ENCODE measurements at places on chromosomes 11 and 22.

- DNase-seq: no peak
Observed at GRCh38 chr11:87812571-87813365, 362.5 kb downstream of the RAB38 start.

- peak; percentile 8 for DNase-seq
Observed at GRCh38 chr11:2590131-2590964, 109.4 kb downstream of the KCNQ1OT1 start.

GRCh38 chr22:32040324-32040904 is 2.6 kb upstream of the SLC5A1 start:
- DNase-seq: no peak

- no peak for DNase-seq
Observed at GRCh38 chr22:41672780-41673509, 15.7 kb downstream of the SNU13 start.

DNA sequence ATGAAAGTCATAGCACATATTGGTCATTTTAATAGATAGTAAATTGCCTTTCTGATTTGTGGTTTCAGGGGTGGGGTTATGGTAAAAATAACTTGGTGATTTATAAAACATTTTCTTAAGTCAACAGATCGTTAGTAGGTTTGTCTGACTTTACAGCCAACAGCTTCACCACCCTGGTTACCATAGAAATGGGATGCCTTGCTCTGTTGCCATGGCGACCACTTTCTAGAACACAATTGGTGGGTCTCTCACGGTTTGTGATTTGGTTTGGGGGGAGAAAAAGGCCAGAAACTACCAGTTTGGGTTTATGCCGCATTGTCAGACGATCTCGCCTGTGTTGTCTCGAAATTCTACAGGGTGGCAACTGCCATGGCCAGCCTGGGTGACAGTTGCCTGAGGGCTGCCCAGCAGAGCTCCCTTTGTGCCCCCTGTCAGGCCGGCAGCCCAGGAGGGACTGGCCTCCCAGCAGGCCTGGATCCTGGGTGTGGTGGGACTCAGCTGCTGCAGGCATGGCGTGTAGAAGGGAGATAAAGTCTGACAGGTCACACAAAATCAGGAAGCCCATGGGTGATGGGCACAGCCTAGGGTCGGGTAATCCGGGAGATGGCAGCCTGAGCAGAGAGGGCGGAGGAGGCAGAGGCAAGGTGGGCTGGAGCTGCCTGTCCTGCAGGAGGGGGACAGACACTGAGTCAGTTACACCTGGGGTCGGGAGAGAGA is 30.9 kb downstream of the KCNC1 start:
- no peak for DNase-seq

DNA sequence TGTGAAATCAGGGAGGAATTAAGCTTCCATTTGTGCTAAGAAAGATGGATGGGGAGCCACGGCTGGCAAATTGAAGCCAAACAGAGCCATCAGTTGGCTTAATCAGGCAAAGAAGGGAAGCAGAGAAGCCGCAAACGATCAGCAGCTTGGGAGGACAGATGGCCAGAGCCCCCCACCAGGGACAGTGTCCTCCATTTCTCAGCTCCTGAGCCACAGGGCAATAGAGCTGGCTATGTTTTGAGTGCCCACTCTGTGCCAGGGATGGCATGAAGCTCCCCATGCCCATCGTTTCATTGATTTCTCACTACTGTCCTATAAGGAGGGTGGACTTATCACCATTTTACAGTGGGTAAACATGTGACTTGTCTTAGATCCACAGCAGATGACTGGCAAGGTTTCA is 126.3 kb upstream of the ASPHD2 start:
- DNase-seq: no peak

DNA sequence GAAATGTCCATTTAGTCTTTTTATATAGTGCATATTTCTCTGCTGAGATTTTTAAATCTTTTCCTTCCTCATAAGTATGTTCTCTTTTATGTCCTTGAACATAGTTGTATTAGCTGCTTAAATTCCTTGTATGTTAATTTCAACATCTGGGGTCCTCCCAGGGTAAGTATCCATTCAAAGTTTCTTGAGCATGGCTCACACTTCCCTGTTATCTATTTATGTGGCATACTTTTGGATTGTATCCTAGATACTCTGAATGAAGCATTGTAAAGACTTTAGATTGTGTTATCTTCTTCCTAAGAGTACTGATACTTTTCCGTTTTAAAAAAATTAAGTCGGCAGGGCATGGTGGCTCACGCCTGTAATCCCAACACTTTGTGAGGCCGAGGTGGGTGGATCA is 28.4 kb upstream of the PITPNB start:
- DNase-seq: no peak

DNA sequence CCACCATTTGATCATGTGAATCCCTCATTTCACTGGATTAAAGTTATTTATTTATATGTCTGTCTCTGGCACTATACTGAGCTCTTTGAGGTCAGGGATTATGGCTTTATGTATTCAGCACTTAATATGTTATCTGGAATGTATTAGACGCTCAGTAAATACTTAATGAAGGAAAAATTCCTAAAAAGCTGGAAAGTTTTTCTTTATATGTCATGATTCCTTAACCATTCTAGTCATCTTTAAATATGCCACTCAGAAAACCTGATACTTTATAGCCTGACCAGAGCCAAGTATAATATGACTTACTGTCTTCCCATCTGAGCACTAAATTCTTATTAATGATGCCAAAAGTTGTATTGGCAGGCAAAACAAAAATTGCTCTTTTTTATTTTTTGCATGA is 27.1 kb downstream of the RNF169 start:
- no peak for DNase-seq

DNA sequence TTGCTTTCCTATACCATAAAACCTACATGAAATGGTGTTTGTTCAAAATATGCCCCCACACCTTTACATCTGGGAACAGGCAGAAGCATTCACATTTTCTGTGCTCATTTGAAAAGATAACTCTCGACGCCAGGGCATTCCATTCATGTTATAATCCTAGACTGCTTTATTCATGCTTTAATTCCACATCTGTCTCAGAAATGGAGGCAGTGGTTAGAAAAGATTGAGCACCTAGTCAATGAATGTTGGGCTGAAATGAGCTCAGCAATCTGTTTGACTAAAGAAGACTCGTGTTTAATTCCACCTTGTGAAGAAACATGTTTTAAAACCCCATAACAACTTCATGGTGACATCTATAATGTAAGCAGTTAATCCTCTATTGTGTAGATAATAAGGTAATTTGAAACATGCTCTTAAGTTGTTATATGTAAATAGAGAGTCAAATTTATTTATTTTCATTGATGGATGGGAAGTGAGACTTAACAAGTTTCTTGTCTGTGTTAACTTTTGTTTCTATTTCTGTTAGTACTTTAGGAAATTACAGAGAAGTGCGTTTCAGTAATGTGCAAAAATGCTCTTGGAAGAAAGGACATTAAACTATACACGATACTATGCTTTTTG is 217.5 kb downstream of the DDX10 start:
- no peak for DNase-seq

DNA sequence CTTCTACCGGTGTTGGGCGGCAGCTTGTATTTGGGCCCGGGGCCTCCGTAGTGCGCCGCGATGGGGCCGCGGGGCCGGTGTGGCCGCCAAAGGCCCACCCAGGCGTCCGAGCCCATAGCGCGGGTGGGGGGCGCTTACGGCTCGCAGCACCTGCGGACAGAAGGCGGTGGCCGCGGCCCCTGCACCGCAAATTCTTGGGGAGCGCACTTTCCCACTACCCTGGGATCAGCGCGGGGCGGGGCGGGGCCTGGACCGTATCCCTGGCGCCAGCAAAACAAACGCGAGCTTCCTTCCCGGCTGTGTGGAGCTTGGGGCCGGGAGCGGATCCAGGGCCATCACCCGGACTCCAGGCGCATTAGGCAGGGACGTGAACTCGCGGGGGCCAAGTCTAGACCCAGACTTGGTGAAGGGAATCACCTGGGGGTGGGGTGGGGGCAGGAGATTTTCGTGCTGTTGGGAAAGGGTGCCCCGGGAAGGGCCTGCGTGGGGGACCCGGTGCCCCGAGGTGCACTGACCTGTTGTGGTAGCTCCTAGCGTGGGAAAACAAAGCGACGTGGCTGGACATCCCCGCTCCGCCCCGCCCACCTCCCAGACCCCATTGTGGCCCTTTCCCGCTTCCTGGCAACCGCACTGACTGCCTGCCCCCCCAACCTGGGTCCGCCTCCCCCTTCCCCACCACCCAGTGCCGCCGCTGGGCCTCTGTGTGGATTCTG is 2.3 kb upstream of the TYMP start:
- peak; percentile 85 for DNase-seq

- DNase-seq: no peak
Observed at GRCh38 chr11:105032495-105032894, 2.4 kb downstream of the CASP1 start.

DNA sequence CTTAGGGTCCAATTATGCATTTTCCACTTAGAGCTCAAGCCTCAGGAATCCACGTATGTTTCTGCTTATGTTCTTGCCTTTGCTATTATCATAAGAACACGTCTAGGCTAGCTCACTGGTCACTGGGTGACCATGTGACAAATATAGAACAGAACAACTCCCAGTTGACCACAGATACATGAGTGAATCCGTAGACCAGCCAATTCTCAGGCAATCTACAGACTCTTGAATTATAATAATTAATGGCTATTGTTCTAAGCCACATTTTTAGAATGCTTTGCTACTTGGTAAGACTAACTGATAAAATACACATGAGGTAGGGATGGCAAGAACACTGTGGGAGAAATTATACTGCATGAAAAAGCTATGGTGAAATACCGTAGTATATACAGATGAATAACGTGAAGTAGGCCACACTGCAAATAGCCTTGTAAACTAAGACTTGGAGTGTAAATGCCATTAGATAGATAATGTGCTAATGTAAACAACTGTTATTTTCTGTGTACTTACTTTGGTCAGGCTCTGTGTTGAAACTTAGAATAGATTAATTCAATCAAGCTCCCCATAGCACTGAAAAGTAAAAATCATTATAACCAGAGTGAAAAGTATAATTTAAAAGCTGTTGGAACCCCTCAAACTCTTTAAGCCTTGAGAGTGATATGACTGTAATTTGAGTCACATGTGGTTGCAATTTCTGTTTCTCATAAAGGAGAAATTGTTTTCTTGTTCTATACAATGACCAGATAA is 366.2 kb upstream of the CCDC179 start:
- no peak for DNase-seq

DNA sequence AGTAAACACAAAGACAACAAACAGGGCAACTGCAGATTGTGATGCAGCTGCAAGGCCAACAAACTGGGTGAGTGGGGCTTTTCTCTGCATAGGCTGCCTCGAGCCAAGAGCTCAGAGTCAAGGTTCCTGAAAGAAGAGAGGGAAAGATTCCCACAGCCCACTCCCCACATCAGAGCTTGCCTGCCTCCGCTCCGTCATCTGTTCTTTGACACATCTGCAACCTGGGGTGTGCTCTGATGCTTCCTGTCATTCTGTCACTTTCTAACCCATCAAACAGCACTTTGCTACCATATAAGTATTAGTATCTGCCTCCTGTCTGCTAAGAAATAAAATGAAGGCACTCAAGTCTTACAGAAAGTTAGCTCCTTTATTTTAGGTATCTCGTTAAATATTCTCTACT is 46.9 kb downstream of the C22orf31 start:
- DNase-seq: no peak

- DNase-seq: peak; percentile 91
Observed at GRCh38 chr11:72813740-72814285, 398 bp upstream of the ATG16L2 start.

GRCh38 chr11:65425105-65425970 is 2.7 kb downstream of the NEAT1 start:
- no peak for DNase-seq

DNA sequence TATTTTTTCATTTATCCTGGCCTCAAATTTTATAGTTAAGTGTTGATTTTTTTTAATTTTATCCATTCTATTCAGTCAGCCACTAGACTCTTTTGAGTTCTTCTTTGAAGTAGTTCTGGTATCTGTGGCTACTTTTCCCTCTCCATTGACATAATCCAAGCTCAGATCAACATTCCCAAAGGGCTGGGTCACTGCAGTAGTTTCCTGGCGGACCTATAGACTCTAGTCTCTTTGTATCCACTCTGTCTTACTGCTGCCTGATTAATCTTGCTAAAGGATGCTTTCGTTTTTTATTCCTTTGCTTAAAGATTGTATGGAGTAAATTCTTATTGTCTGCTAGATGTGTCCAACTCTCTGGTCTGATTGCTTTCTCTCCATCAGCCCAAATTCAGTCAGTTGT is 87.6 kb downstream of the UVRAG start:
- DNase-seq: no peak

GRCh38 chr11:46845440-46845739 is 690 bp downstream of the CKAP5 start:
- DNase-seq: no peak

GRCh38 chr11:32188785-32189184 is 97.9 kb downstream of the RCN1 start:
- no peak for DNase-seq

GRCh38 chr11:12174477-12175143 is 64.2 kb downstream of the MICAL2 start:
- no peak for DNase-seq
